ENCODE measurements at places on chromosomes 5 and 9.
A peak's percentile ranks its signal among the peaks of the same experiment; 100 is the strongest.

GRCh38 chr5:35338157-35338453, 107.8 kb upstream of the PRLR start:
- DNase-seq: no peak

GRCh38 chr9:130873966-130874365, 22.6 kb downstream of the QRFP start:
- no peak for DNase-seq

GRCh38 chr9:33942471-33943083, 106.1 kb downstream of the UBAP2 start:
- DNase-seq: no peak

- no peak for DNase-seq
These were observed 48.5 kb upstream of the MSX2 start for GRCh38 chr5:174675916-174676315.

DNA sequence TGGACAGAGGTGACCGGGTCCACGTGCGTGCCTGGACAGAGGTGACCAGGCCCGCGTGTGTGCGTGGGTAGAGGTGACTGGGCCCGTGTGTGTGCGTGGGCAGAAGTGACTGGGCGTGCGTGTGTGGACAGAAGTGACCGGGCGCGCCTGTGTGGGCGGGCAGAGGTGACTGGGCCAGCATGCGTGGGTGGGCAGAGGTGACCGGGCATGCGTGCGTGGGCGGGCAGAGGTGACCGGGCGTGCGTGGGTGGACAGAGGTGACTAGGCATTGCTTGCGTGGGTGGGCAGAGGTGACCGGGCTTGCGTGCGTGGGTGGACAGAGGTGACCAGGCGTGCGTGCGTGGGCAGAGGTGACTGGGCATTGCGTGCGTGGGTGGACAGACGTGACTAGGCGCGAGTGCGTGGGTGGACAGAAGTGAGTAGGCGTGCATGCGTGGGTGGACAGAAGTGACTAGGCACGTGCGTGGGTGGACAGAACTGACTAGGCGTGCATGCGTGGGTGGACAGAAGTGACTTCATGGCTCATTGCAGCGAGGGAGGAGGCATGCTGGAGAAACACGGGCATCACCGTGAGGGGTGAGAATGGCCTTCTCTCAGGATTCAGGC, 254.1 kb upstream of the IRX4 start:
- DNase-seq: no peak

DNA sequence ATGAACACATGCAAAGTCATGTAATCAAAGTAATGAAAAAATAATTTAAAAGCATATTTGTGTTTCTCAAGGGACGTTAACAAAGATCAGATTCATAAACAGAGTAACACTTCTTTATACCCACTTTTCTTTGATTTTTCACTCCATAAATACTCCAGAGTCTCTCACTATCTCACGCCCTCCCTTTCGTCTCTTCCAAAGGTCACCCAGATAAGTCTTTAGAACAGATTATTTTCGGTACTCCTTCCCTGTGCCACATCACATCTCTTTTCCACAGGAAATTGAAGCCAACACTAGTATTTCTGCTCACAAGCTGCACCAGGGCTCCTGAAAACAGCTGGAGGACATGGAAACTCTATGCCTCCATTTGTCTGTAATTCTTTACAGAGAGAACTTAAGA, 15.4 kb upstream of the ALDOB start:
- DNase-seq: no peak

GRCh38 chr9:35868933-35869332, 1.3 kb downstream of the OR13J1 start:
- DNase-seq: no peak

- no peak for DNase-seq
These were observed 589.8 kb upstream of the CYLC2 start for GRCh38 chr9:102405218-102405867.

DNA sequence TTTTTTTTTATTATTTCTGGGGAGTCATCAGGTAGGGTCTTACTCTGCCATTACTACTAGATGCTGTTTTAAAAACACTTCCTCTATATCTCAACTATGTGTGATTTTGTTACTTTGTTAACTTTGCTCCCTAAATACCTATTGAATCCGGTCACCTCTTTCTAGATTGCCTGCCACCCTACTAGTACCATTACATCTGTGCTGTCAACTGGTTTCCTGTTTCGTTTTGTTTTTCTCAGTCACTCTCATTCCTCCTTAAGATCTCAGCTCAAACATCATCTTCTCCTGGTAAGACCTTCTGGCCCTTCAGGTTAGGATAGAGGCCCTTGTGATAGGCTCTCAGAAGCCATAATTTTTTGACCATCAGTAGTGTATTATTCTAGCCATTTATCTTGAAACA, 324.2 kb upstream of the ATP10B start:
- DNase-seq: no peak

DNA sequence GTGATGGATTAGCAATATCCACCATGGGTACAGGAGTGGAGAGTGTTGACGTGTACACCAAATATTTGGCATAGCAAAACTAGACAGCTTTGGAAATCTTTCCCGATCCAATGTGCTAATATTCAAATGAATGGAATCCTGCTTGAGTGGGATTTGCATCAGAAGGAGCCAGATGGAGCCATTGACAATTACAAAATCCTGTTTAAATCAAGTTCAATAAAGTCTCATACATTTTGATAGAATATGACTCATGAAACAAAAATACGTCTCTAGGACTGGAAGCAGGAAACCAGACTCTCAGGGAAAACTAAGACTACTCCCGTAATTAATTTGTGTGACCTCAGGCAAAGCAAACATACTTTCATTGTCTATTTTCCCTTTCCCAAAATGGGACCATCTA, 13.0 kb downstream of the TNC start:
- DNase-seq: no peak

DNA sequence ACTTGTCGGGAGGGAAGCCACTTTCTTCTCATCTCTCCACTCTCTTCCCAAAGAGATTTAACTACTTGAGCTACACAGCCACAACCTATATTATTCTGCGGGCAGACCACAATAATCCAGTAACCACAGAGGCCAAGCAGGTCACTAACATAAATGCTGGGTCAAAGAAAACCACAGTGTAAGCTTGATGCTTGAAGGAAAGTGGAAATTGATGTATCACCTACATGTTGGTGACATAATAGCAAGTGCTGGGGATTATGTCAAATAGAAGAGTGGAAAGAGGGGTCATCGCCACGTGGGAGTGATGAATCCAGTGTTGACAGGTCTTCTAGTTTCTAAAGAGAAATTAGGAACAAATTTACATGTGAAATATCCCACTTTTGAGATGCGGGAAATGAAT, 40.9 kb downstream of the RFK start:
- DNase-seq: no peak

- no peak for DNase-seq
These were observed 31.9 kb upstream of the ENTREP1 start for GRCh38 chr9:69293156-69293555.

DNA sequence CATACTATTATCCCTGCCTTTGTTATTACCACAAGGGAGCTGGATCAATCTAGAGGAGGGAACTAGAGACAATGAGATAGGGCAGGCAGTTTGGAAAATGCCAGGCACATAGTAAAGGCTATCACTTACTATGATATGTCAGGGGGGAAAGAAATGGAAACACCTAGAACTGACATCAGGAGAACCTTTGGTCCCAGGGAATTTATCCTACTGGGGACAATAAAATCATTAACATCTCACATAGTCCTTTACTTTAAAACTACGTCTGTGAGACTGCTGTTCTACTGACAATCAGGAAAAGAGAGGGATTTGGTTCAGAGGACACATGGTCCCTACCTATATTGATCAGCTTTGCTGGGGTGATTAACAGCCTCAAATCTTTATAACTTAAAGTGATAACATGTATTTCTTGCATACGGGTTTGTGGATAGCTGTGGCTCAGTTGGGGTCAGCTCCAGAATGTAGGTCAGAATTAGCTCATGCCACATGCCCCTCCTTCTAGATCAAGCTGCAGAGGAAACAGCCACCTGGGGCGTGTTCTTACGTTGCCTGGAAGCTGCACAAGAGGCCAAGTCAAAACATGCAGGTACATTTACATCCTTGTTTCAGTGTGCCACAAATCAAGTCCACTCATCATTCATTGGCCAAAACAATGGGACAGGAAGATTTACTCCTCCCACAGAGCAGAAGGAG, 43.9 kb upstream of the ALDOB start:
- peak; percentile 69 for DNase-seq

- no peak for DNase-seq
These were observed 94.2 kb upstream of the MVB12B start for GRCh38 chr9:126232461-126232860.

Measured in lower leg skin (tissue), 4 donors.